ENCODE measurements at places on chromosomes 13 and 19. TPM values are rescaled to one million over a fixed set of nuclear protein-coding genes. Genes with fewer than 3 reads are reported as not detected.

The ZIK1 gene
- total RNA-seq: 2.8 TPM

The RHPN2 gene
- 3.3 TPM for total RNA-seq

The ACP7 gene
- 0.20 TPM for total RNA-seq

The IRGQ gene
- 26.2 TPM for total RNA-seq

The PALM gene
- total RNA-seq: 14.3 TPM

The CBLC gene
- total RNA-seq: 0.07 TPM

The LILRB5 gene
- not detected for total RNA-seq

The APOC4 gene
- not detected for total RNA-seq

The ZNF865 gene
- 0.67 TPM for total RNA-seq

The ZNF382 gene
- total RNA-seq: 9.1 TPM

The PDX1 gene
- not detected for total RNA-seq

The DHPS gene
- total RNA-seq: 58.6 TPM

The PDE4C gene
- total RNA-seq: 0.20 TPM

The USHBP1 gene
- total RNA-seq: 5.7 TPM

The IL4I1 gene
- total RNA-seq: 3.3 TPM

The TEX29 gene
- not detected for total RNA-seq

The ATP4B gene
- total RNA-seq: 0.07 TPM

The ITGBL1 gene
- total RNA-seq: 43.0 TPM

The ELAVL3 gene
- not detected for total RNA-seq

The KLK4 gene
- not detected for total RNA-seq

The CERS4 gene
- 1.3 TPM for total RNA-seq

The ARHGAP33 gene
- 2.6 TPM for total RNA-seq

The MRPL57 gene
- total RNA-seq: 31.0 TPM

The AP2S1 gene
- 149 TPM for total RNA-seq

The ZNF99 gene
- total RNA-seq: not detected

The GAPDHS gene
- total RNA-seq: not detected

The ZNF181 gene
- total RNA-seq: 9.1 TPM

The TECR gene
- total RNA-seq: 28.7 TPM

The ZNF527 gene
- 4.0 TPM for total RNA-seq

The KLC3 gene
- 0.07 TPM for total RNA-seq

All from pulmonary artery endothelial cell (primary cell).